Natural killer cell (primary cell): ENCODE measurements at places on chromosomes 3 and 15. TPM values are rescaled to one million over a fixed set of nuclear protein-coding genes. Genes with fewer than 3 reads are reported as not detected.

The PRSS50 gene
- total RNA-seq, result not detected

The GP9 gene
- total RNA-seq, result 8.6 TPM

The TOPBP1 gene
- total RNA-seq, result 48.1 TPM

The TMEM266 gene
- not detected for total RNA-seq

The RHOV gene
- not detected for total RNA-seq

The SMAD3 gene
- total RNA-seq, result 72.6 TPM

DNA sequence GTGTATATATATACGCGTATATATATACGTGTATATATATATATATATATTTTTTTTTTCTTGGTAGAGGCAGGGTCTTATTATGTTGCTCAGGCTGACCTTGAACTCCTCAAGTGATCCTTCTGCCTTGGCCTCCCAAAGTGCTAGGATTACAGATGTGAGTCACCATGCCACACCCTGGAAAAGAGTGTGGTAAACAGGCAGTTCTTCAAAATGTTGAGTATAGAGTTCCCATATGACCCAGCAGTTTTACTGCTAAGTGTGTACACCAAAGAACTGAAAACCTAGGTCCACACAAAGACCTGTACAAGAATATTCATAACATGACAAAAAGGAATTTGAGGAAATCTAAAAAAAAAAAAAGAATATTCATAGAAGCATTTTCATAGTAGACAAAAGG lies 71.8 kb upstream of the GCNT3 start:
- no peaks in the 10 kb centered on the region for H3K36me3 ChIP-seq
- H3K27ac ChIP-seq, result no peak overlapping the region
- DNase-seq, result no peak
- peaks cover 11% of the 10 kb centered on the region for H3K4me1 ChIP-seq
- no peak overlapping the region for H3K4me3 ChIP-seq

DNA sequence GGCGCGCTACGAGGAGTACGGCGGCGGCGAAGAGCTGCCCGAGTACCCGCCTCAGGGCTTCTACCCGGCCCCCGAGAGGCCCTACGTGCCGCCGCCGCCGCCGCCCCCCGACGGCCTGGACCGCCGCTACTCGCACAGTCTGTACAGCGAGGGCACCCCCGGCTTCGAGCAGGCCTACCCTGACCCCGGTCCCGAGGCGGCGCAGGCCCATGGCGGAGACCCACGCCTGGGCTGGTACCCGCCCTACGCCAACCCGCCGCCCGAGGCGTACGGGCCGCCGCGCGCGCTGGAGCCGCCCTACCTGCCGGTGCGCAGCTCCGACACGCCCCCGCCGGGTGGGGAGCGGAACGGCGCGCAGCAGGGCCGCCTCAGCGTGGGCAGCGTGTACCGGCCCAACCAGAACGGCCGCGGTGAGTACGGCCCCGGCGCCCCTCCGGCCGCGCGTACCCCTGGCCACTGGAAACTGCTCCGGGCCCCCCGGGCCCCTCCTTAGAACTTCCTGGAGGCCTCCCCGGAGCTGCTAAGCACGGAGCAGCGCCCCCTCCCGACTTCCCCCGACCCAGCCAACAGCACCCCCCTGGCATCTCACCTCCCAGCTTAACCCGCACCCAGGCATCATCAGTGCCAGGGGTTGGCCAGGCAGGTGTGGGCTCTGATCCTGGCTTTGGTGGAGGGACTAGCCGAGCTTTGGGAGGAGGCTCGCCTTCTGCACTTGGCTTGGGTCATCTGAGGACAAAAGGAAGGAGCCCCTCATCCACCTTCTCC lies 1.4 kb downstream of the LOXL1 start:
- DNase-seq, result peak; percentile 86
- H3K27me3 ChIP-seq, result peaks cover 3% of the 10 kb centered on the region
- H3K4me3 ChIP-seq, result no peak overlapping the region
- H3K36me3 ChIP-seq, result no peaks in the 10 kb centered on the region
- peaks cover 24% of the 10 kb centered on the region for H3K4me1 ChIP-seq

GRCh38 chr15:96959501-96959900 lies 629.0 kb downstream of the NR2F2 start:
- H3K36me3 ChIP-seq, result no peaks in the 10 kb centered on the region
- no peak overlapping the region for H3K27ac ChIP-seq
- H3K4me3 ChIP-seq, result no peak overlapping the region
- no peaks in the 10 kb centered on the region for H3K27me3 ChIP-seq

- H3K36me3 ChIP-seq, result no peaks in the 10 kb centered on the region
- H3K27ac ChIP-seq, result no peak overlapping the region
- H3K27me3 ChIP-seq, result no peaks in the 10 kb centered on the region
- H3K4me1 ChIP-seq, result no peaks in the 10 kb centered on the region
Measured at GRCh38 chr3:159947220-159947619, 41.4 kb upstream of the IL12A start.

GRCh38 chr3:56375654-56376053 lies 92.6 kb downstream of the ERC2 start:
- no peaks in the 10 kb centered on the region for H3K36me3 ChIP-seq
- no peaks in the 10 kb centered on the region for H3K4me1 ChIP-seq
- H3K27me3 ChIP-seq, result no peaks in the 10 kb centered on the region
- H3K27ac ChIP-seq, result no peak overlapping the region
- H3K4me3 ChIP-seq, result no peak overlapping the region
- DNase-seq, result no peak

- no peak overlapping the region for H3K27ac ChIP-seq
- H3K36me3 ChIP-seq, result no peaks in the 10 kb centered on the region
- H3K27me3 ChIP-seq, result no peaks in the 10 kb centered on the region
- H3K4me3 ChIP-seq, result no peak overlapping the region
- peaks cover 18% of the 10 kb centered on the region for H3K4me1 ChIP-seq
Measured at GRCh38 chr3:10432931-10433330, 72.5 kb downstream of the ATP2B2 start.

GRCh38 chr3:128348805-128349531 lies 117.7 kb downstream of the DNAJB8 start:
- H3K27me3 ChIP-seq, result no peaks in the 10 kb centered on the region
- DNase-seq, result no peak
- no peak overlapping the region for H3K4me3 ChIP-seq
- H3K27ac ChIP-seq, result no peak overlapping the region
- H3K4me1 ChIP-seq, result no peaks in the 10 kb centered on the region
- peaks cover 2% of the 10 kb centered on the region for H3K36me3 ChIP-seq

GRCh38 chr3:108936924-108937689 lies 16.6 kb downstream of the GUCA1C start:
- H3K36me3 ChIP-seq, result no peaks in the 10 kb centered on the region
- H3K27me3 ChIP-seq, result no peaks in the 10 kb centered on the region
- H3K27ac ChIP-seq, result no peak overlapping the region

- H3K27me3 ChIP-seq, result no peaks in the 10 kb centered on the region
- no peak for DNase-seq
- H3K4me3 ChIP-seq, result no peak overlapping the region
- no peak overlapping the region for H3K27ac ChIP-seq
- no peaks in the 10 kb centered on the region for H3K4me1 ChIP-seq
Measured at GRCh38 chr15:92584105-92584504, 71.5 kb downstream of the FAM174B start.

- H3K27me3 ChIP-seq, result no peaks in the 10 kb centered on the region
- no peak overlapping the region for H3K4me3 ChIP-seq
- no peaks in the 10 kb centered on the region for H3K36me3 ChIP-seq
- DNase-seq, result no peak
Measured at GRCh38 chr3:188915127-188915526, 256.6 kb upstream of the TPRG1 start.
